ENCODE measurements at places on chromosomes 7 and 10.

- DNase-seq = no peak
Observed at GRCh38 chr7:110010359-110010758, 1080.6 kb upstream of the LRRN3 start.

GRCh38 chr7:51467384-51468017 is 150.9 kb upstream of the COBL start:
- no peak for DNase-seq

- DNase-seq = no peak
Observed at GRCh38 chr10:116526219-116526618, 19.5 kb upstream of the PNLIP start.

DNA sequence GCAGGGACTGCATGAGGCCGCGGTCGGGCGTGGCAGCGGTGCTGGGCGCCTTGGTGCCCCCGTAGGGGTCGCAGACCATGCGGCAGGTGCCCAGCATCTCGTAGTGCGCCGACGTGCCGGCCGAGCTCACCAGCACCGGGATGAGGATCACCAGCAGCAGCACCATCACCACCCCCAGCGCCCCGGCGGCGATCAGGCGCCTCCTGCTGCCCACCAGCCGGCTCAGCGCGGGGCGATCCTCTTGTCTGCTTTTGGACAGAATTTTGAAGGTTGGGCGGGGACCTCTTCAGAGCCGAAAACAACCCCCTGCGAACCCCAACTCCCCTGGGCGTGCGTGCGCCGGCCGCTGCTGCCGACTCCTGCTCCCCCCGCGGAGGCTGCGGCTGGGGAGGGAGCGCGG is 779 bp downstream of the C1QL3 start:
- DNase-seq = no peak

GRCh38 chr10:49739426-49739825 is 22.7 kb downstream of the OGDHL start:
- DNase-seq = no peak

DNA sequence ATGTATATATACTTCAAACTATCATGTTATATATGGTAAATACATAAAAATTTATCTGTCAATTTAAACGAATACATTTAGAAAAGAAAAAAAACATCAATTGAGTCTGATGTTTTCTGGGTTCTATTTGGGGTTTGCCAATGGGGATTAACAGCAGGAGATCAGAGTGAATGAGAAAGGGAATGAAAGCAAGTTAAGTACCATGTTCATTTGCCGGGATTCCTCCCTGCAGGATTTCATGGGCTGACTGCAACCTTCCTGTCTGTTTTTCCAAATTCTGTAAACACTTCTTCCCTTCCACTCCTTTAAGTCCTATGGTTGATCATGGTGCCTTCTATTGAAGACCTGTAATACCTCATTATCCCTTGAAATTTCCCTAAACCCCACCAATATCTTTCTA is 33.9 kb upstream of the SEMA3A start:
- no peak for DNase-seq

DNA sequence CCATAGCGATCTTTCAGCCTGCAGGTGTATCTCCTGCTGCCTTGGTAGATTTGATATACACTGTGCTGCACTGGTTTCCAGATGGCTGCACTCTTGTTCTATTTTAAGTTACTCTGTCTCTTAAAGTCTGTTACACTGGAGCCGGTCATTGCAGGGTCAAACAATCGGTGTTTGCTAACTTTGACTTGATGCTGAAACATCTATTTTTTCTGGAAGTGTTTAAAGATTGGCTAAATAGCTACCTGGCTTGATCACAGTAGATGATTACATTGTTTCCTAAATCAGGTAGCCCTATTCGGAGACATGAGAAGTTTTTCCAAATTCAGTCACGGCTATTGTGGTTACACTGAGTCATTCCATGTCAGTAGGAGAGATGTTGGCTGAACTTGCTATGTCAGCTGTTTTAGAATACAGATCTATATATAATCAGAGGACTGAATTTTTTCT is 574.8 kb downstream of the ETV1 start:
- no peak for DNase-seq

DNA sequence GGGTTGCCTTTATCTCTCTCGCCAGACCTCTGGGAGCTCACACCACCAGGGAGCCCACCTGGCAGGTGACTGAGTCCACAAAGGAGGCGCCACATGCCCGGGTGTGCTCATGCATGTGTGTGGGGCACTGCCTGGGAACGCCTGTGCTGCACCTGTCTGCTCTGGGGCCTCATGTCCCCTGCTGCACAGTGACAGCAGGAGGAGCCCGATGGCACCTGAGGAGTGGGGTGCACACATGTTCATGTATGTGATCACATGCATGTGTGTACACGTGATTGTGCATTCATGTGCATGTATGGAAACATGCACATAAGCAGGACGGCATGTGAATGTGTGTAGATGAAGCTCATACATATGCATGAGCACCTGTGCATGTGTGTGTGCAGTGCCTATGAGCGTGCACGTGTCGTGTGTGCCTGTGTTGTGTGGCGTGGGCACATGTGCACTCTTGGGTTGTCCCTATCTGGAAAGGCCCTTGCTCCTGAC is 22.0 kb downstream of the YKT6 start:
- no peak for DNase-seq
